GM13976 (cell line): ENCODE measurements at places on chromosomes 16 and 17.

DNA sequence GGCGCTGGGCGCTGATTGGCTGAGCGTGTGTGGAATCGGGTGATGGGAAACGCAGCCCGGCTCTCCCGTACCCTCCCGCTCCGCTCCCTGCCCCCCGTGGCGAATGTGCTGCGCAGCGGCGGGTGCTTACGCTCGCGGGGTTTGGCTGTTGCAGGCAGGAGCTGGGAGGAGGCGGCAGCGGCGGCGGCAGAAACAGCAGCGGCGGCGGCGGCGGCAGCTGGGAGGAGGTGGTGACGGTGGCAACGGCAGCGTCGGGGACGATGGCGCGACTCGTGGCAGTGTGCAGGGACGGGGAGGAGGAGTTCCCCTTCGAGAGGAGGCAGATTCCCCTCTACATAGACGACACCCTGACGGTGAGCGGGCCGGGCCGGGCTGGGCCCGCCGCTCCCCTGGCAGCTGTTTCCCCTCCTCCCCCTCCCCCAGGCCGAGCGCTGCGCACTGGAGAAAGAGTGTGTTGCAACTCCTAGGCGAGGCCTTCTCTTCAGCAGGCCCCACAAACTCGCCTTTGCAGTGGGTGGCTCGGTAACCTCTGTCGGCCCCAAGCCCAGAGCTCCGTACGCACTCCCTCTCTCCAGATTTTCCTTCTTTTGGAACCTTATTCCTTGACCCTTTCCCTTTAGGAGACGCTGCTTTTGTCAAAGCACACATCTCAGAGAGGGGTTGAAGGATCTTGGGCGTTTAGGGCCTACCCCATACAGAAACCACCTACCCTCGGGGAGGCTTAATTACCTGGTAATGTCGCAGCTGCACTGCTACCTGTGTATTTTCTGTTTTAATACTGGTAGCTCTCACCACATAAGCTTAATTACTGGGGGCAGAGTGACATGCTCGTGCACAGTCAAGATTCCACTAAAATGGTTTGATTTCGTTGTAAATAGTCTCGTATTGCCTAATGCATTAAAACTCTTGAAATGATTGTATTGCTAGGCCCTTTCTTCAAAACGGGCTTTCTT lies 1.0 kb downstream of the GGNBP2 start:
- DNase-seq = peak; percentile 96

DNA sequence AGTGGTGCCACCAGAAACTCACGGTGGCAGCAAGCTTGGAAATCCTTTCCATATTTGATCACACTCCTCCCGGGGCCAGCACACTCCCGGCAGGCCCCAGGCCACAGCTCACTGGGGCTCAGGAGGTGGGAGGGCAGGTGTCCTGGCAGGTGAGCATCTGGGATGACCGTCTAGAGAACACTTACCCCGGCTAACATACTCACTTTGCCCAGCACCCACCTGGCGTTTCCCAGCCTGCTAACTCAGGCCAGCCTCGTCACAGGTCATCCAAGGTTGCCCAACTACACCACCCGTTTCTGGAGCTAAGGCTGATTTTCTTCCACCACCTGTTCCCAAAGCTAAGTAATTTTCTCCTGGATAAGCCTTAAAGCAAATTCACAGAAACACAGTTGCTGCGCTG lies 24.9 kb downstream of the FBXO31 start:
- no peak for DNase-seq

- no peak for DNase-seq
Measured at GRCh38 chr17:14452856-14453255, 152.0 kb downstream of the HS3ST3B1 start.

DNA sequence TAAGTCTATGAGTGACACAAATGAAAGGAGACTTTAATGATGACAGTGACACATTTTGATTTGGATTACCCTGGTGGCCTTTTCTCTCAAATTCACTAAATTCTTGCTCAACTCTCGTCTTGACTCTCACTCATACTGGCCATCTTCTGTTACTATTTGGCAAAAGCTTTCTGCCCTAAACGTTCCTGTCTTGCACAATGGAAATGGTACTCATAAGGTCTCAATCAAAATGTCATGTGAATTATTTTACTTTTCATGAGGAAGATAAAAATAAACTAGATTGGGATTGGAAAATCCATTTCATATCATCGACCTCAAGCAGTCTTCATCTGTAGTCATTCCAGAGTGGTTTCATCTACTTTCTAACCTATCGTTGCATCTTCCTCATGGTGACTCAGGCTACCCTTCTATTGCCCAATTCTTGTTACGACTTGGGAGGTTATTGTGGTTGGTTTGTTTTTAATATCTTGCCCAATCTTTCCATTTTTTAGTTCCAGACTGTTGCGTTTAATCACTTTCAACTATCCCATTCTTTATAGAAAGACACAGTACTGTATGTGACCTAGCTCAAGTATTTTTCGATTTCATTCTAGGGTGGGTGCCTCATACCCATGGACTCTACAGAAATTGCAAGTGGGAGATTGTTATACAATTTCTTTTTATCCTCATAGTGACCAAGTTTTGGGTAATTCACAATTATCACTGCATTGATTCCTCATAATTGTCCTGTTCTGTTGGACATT lies 317.2 kb upstream of the KCNJ16 start:
- no peak for DNase-seq

DNA sequence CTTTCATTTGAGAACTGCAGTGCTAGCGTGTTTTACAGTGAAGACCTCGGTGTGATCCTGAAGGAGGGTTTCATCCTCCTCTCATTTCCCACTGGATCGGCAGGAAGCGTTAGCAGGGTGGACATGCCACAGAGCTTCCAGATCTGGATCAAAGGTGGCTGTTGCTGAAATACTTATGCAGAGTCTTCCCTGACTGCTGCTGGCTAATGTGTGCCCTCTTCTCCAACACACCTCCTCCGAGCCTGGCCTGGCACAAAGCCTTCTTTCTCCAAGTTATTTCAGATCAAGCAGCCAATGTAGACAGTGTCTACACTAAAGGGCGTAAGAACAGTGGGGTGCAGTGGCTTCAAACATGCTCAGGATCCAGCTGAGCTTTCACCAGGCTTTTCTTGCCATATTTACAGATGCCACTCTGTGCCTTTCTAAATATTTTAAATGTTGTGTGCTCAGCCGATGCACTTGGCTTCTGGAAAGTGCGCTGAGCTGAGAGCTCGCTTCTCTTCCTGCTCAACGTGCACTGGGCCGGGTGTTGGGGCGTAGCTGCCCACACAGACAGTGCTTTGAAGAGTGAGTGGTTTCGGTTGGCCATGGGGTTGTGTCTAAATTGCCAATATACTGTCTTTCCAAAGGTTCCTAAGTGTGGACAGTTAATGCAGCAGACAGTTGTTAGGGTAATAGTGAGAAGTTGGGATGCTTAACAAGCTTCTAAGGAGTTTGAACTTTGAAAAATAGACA lies 2.1 kb downstream of the ZNF750 start:
- DNase-seq = no peak

DNA sequence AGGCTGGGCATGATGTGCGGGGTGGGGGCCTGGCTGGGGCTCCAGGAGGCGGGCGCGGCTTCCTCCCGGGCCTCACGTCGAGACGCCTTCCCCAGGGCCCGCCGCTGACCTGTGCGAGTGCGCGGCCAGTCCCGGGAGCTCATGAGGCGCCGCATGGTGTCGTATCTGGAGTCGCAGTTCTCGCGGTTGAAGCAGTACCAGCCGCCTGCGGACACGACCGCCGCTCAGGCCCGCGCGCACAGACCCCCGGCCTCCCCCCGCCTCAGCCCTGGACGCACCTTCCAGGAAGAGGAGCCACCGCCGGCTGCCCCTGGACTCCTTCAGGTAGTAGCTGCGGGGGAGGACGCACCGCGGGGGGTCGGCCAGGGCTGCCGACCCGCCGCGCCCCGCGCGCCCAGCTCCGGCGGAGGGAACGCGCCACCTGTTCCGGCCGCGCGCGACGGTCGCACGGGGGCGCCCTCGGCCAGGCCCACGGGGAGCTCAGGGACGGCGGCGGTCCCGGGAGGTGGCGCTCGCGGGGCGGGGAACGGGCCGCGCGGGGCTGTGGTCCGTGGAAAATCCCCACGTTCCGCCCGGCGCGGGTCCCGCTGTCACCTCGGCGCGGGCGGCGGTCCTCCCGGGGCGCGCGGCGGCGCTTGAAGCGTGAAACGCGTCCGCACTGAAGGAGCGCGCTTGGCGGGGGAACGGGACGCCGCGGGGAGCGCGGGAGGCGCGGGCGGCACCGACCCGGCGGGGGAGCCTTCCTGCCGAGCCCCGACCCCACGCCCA lies 1.4 kb downstream of the NOTUM start:
- peak; percentile 92 for DNase-seq

DNA sequence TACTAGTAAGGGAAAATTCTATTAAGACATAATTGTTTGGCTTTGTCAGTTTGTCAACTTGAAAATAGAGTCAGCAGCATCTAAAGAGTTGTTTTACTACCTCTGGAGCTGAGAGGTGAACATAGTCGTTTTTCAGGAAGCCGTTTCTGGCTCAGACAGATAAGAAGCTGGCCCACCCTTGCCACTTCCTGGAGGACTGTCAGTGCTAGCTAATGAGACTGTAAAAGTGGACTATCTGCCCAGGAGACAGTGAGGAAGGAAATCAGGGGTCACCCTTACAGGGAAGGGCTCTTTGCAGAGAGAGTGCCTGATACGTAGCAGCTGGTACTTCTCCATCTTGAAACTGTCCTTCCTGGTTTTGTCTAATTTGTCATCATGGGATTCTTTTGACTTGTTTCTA lies 328.7 kb downstream of the WWOX start:
- DNase-seq = no peak

DNA sequence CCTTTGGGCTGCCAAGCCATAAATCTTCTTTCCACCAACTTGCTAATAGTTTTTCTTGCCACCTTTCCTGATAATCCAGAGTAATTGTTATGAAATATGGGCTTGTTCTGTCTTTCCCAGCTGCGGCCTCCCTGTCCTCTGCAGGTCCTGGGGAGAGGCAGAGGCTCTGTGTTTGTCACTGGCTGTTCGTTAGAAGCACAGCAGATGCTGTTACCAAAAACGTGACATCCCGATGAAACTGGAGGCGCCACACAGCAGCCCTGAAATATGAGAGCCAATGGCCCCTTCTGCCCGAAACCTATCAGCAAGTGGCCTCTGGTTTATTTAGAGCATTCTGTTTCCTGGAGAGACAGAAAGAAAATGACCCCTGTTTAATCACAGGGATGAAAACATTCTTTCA lies 115.1 kb upstream of the ANKFN1 start:
- DNase-seq = no peak

DNA sequence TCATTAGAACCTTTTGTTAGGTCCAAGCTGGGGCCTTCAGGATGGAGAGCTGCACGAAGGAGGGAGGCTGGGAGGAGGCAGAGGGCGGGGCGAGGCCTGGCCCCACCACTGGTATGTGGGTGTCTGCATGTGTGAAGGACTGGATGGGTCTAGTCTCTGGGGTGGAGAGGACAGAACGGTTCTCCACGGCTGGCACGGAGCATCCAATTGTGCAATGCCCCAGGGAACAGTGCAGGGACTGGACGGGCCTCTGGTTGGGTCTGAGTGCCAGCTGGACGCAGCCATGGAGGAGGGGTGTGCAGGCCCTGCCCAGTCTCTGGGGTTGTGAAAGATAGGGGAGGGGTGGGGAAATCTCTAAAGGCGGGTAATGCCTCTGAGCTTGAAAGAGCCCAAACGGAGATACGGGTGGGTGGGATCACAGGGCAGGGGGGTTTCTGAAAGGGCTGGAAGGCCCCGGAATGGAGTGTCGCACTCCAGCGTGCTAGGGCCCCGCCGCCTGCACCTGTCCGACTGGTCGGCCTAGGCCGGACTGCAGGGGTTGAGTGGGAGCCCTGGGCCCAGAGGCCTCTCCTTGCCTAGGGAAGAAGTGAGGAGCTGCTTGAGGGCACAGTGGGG lies 1.6 kb downstream of the PPL start:
- DNase-seq = no peak

DNA sequence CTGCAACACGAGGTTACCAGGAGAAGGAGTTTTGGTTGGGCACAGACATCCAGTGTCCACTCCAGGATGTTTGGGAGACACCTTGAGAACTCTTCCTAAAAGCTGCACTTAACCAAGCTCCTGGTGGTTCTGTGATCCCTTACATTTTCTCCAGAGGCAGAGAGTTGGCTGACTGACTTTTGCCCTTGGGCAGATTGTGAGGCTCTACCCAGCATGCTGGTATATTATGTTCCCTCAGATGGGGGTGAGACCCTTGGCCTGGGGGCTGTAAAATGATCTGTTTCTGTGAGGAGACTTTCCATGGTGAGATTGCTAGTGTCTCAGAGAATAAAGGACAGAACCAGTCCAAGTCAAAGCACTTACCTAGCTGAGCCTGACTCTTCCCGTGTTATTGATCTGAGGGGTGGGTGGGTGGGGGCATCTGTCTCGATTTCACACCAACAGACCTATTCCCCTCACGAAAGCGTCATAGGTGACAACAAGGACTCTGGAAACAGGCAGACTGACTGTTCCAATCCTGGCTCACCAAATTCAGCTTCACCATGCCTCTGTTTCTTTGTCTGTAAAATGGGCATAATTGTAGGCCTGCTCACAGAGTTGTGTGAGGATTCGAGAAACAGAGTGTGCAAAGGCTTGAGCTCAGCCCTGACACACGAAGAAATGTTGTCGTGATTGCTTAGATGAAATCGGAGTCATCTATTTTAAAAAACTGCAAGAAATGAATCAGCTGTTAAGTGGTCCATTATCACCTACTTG lies 12.2 kb downstream of the USB1 start:
- no peak for DNase-seq

- peak; percentile 81 for DNase-seq
Measured at GRCh38 chr16:1770328-1771187, 785 bp downstream of the NME3 start.

GRCh38 chr17:32518646-32519227 lies 31.9 kb downstream of the CDK5R1 start:
- no peak for DNase-seq

DNA sequence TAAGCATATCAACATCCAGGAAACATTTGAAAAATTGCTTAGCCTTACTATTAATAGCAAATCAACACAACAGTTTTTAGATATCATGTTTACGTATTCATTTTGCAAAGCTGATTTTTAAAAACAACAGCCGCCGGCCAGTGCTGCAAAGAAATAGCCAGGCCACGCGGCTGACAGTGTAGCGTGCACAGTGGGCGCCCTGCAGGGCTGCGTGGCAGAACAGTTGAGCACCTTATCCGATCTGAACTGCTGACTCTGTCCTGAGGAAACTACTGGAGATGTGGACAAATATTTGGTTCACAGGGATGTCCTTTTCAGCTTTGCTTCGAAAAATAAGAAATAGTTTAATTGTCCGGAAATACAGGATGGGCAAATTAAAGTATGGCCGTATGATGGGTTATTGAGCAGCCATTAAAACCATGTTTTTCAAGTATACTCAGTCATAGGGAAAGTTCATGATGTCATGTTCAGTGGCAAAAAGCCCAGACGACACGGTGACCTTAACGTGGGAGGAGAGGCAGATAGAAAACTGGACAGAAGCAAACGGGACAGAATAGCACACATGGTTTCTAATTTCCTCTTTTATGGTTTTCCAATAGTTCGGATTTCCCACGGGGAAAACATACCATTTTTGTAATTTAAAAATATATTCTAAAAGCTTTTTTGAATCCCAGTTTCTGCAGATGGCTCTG lies 52.4 kb upstream of the ENDOV start:
- DNase-seq = no peak

DNA sequence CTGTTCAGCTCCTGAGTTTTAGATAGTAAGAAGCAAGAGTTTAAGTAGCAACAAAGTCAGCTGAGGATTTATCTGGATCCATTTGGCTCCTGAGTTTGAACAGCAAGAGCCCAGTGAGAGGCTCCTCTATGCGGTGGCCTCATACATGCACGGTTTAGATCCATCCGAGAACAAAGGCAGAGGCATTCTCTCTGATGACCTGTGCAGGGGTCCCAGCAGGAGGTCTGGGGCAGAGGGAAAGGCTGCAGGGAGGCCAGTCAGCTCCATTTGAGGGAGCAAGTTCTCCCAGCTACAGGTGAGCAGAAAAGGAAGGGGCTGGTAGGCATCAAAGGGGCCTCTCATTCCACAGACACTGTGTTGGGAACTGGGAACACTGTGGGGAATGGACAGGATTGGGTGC lies 16.5 kb downstream of the PITPNM3 start:
- DNase-seq = no peak
